Mesothelial cell of epicardium (in vitro differentiated cells): ENCODE measurements at places on chromosomes 11 and 22. TPM values are rescaled to one million over a fixed set of nuclear protein-coding genes. Genes with fewer than 3 reads are reported as not detected.
A peak's percentile ranks its signal among the peaks of the same experiment; 100 is the strongest.

DNA sequence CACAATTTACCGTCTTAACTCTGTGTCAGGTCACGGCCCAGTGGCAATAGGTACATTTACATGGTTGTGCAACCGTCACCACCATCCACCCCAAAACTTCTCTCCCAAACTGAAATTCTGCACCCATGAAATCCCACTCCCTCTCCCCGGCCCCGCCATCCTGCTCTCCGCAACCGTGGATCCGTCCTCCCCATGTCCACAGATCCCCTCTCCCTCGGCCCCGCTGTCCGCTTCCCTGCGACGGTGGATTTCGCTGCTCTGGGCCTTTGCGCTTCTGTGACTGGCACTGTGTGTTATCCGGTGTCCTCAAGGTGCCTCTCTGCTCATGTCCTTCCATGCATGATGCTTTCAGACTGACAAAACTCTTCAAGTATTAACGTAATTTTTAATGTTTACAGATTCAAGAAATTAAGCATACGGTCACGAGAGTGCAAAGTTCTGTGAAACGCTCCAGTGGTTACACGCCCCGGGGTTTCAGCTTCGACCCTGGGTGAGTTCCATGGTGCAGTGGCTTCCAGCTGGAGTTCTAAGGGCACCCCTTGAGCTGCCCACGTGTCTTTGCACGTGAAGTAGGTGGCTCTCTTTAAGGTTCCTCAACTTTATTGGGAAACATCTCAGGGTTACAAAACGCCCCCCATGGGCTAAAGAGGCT is 76.4 kb downstream of the KCNQ1 start:
- H3K4me3 ChIP-seq: no peak overlapping the region
- peaks cover 3% of the 10 kb centered on the region for H3K4me1 ChIP-seq
- H3K36me3 ChIP-seq: no peaks in the 10 kb centered on the region
- DNase-seq: peak; percentile 12
- no peak overlapping the region for H3K27ac ChIP-seq

- H3K4me3 ChIP-seq: no peak overlapping the region
- H3K27ac ChIP-seq: no peak overlapping the region
- no peaks in the 10 kb centered on the region for H3K36me3 ChIP-seq
- no peak for DNase-seq
Observed at GRCh38 chr11:10719616-10720015, 26.1 kb upstream of the IRAG1 start.

- no peaks in the 10 kb centered on the region for H3K36me3 ChIP-seq
- H3K4me1 ChIP-seq: peaks cover 6% of the 10 kb centered on the region
- no peak overlapping the region for H3K4me3 ChIP-seq
- H3K27ac ChIP-seq: no peak overlapping the region
- DNase-seq: no peak
Observed at GRCh38 chr11:126816645-126817044, 183.9 kb downstream of the KIRREL3 start.

- no peak overlapping the region for H3K4me3 ChIP-seq
- no peaks in the 10 kb centered on the region for H3K27me3 ChIP-seq
- H3K36me3 ChIP-seq: no peaks in the 10 kb centered on the region
- no peaks in the 10 kb centered on the region for H3K4me1 ChIP-seq
Observed at GRCh38 chr11:91664521-91664920, 560.1 kb upstream of the FAT3 start.

GRCh38 chr11:85918910-85919794 is 64.0 kb downstream of the CCDC83 start:
- DNase-seq: no peak
- no peaks in the 10 kb centered on the region for H3K27me3 ChIP-seq
- no peak overlapping the region for H3K4me3 ChIP-seq
- no peaks in the 10 kb centered on the region for H3K36me3 ChIP-seq
- peaks cover 3% of the 10 kb centered on the region for H3K4me1 ChIP-seq

DNA sequence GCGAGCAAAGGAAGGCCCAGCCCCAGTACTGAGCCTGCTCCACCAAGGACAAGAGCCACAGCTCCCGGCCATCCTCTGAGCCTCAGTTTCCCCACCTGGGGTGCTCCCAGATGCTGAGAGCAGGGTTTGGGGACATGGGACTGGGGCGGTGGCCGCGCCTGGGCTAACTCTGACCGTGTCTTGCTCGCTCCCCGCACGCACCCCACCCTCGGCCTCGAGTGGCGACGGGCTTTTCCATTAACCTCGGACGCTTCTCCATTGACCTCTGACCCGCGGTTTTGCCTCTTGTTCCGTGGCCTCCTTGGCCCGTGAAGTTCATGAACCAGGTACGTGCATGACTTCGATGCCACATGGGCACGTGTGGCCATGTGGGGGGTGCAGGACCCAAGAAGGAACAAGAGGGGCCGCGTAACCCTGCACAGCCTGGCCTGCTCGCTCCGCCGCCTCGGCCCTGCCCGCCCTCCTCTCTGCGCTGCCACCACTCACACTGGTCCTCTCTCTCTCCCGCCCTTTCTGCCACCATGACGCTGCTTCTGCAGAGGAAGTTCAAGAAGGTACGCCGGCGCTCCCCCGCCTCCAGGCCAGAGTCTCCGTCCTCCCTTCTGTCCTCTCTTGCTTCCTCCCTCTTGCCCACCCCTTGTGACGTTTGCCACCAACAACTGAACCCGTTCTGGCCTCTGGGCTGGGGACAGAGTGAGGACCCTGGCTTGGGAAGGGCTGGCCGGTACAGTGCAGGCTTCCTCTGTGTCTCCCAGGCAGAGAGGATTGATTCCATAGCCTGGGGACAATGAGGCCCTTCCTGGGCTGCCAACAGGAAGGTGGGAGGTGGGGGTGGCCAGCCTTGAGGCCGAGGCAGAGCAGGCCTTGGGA is 6.9 kb downstream of the TNNT3 start:
- H3K27me3 ChIP-seq: no peaks in the 10 kb centered on the region
- peak overlapping the region; percentile 89 for H3K27ac ChIP-seq
- no peak overlapping the region for H3K4me3 ChIP-seq
- H3K36me3 ChIP-seq: no peaks in the 10 kb centered on the region

DNA sequence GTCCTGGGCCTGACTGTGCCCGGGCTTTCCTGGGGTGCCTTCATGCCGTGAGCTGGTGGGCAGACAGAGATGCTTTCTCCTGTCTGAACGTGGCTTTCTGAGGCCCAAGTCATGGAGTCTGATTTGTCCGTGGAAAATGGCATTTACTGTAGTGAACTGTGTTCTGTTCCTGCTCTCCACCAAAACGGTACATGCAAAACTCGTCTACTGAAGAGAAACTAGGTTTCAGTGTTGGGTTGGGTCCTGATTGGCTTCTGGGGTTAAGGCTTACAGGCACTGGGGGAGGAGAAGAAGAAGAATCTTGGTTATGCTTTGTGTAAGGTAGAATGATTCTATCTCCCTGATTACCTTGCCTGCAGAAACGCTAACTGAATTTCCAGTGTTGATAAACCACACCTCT is 541.7 kb downstream of the NTM start:
- peaks cover 12% of the 10 kb centered on the region for H3K4me1 ChIP-seq
- no peak overlapping the region for H3K27ac ChIP-seq
- peak overlapping the region; percentile 70 for H3K4me3 ChIP-seq
- peaks cover 92% of the 10 kb centered on the region for H3K27me3 ChIP-seq
- no peak for DNase-seq

DNA sequence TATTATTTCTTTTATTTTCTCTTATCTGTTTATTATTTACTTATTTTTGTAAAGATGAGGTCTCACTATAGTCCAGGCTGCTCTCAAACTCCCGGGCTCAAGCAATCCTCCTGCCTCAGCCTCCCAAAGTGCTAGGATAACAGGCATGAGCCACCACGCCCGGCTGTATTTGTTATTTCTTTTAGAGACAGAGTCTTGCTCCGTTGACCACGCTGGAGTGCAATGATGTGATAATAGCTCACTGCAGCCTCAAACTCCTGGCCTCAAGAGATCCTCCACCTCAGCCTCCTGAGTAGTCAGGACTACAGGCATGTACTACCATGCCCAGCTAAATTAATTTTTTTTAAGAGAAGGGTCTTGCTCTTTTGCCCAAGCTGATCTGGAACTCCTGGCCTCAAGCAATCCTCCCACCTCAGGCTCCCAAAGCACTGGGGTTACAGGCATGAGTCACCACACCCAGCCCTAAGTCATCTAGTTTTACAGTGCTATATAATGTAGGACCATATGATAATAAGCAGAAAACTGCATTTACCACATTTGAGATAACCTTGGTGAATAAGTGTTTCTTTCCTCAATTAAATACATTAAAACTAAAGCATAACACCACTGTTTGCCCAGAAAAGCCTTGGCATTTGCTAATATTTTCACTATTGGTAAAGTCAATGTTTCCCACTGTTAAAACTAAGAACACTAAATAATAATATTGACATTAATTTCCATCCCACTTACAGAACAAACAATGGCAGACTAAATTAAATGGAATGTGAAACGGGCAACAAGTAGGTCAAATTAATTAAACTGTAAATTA is 127.5 kb downstream of the SIK3 start:
- no peak for DNase-seq
- H3K27me3 ChIP-seq: no peaks in the 10 kb centered on the region
- H3K4me3 ChIP-seq: no peak overlapping the region
- no peak overlapping the region for H3K27ac ChIP-seq
- H3K36me3 ChIP-seq: no peaks in the 10 kb centered on the region
- H3K4me1 ChIP-seq: no peaks in the 10 kb centered on the region

- no peak overlapping the region for H3K27ac ChIP-seq
- no peak overlapping the region for H3K4me3 ChIP-seq
- H3K36me3 ChIP-seq: peaks cover 59% of the 10 kb centered on the region
- DNase-seq: no peak
- H3K27me3 ChIP-seq: no peaks in the 10 kb centered on the region
- no peaks in the 10 kb centered on the region for H3K4me1 ChIP-seq
Observed at GRCh38 chr11:77699425-77699824, 61.8 kb upstream of the CLNS1A start.

DNA sequence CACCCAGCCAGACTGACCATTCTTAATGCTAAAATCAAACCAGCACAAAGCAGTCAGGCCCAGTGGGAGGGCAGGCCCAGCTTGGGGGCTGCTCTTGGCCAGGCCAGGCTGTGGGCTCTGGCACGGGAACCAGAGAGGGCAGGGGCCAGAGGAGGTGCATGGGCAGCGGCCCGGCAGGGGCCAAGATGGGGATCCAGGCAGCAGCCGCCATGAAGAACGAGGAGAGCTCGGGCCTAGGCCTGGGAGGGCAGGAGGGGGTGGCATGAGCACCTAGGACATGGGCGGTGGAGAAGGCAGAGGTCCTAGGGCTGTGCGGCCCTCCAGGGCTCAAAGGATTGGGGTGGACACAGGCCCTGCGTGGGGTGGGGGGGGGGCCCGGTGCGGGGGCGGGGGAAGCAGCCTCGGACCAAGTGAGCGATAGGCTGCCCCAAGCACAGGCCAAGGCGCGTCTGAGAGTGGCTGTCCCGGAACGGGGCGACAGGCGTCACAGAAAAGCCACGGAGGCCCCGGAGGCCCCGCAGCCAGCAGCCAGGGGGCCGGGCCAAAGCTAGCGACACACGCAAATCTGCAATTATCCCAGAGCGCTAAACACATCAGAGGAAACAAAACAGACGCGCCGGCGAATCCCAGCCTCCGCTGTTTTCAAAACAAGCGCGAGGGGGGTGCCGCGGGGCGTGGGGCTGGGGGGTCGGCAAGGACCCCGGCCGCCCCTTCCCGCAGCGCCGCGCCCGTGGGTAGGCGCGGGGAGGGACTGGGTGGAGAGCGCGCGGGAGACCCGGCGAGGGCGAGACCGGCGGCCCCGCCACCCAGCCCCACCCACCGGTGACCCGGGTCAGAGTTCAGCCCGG is 8.3 kb downstream of the PLXNB2 start:
- H3K36me3 ChIP-seq: no peaks in the 10 kb centered on the region
- H3K27ac ChIP-seq: peak overlapping the region; percentile 93
- H3K4me1 ChIP-seq: peaks cover 60% of the 10 kb centered on the region

The POLA2 gene
- total RNA-seq: 14.1 to 16.1 TPM (median 14.6 TPM) in 3 replicates

The ACRV1 gene
- 0.25 TPM in 1 of 3 replicates, not detected in the others for total RNA-seq
